ENCODE measurements at places on chromosomes 5 and 9. TPM values are rescaled to one million over a fixed set of nuclear protein-coding genes. Genes with fewer than 3 reads are reported as not detected.
A peak's percentile ranks its signal among the peaks of the same experiment; 100 is the strongest.

- H3K36me3 ChIP-seq = no peaks in the 10 kb centered on the region
- DNase-seq = no peak
- H3K4me1 ChIP-seq = no peaks in the 10 kb centered on the region
- H3K4me3 ChIP-seq = no peak overlapping the region
- no peak overlapping the region for H3K27ac ChIP-seq
- H3K27me3 ChIP-seq = no peaks in the 10 kb centered on the region
These were observed 15.3 kb upstream of the GRXCR2 start for GRCh38 chr5:145887976-145888574.

- no peak overlapping the region for H3K27ac ChIP-seq
- no peaks in the 10 kb centered on the region for H3K36me3 ChIP-seq
- H3K27me3 ChIP-seq = no peaks in the 10 kb centered on the region
- no peak for DNase-seq
- H3K4me1 ChIP-seq = no peaks in the 10 kb centered on the region
These were observed 467.5 kb downstream of the DTWD2 start for GRCh38 chr5:118520771-118521415.

The ARSI gene
- not detected for total RNA-seq

GRCh38 chr5:33684496-33685159 lies 207.2 kb downstream of the ADAMTS12 start:
- no peaks in the 10 kb centered on the region for H3K36me3 ChIP-seq
- H3K27ac ChIP-seq = no peak overlapping the region
- H3K4me1 ChIP-seq = no peaks in the 10 kb centered on the region
- H3K27me3 ChIP-seq = no peaks in the 10 kb centered on the region
- no peak overlapping the region for H3K4me3 ChIP-seq

DNA sequence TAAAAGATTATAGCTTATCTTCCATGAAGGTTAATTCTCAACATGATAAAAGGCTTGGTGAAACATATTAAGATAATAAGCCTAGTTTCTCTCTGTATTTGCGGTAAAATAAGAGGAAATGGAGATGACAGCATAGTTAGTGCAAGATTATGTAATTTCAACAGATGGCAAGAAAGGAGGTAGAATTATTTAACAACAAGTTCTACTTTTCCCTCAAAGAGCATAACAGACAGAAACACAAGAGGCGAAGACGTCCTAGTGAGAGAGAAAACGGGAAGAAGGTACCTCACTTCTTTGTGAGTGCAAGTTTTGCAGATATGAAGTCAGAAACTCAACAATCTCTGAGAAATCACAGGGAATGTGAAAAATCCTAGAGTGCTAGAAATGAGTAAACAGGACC lies 144.8 kb upstream of the ADCY2 start:
- H3K4me1 ChIP-seq = no peaks in the 10 kb centered on the region
- no peaks in the 10 kb centered on the region for H3K27me3 ChIP-seq
- DNase-seq = no peak
- H3K27ac ChIP-seq = no peak overlapping the region

The PTGES gene
- total RNA-seq = not detected

DNA sequence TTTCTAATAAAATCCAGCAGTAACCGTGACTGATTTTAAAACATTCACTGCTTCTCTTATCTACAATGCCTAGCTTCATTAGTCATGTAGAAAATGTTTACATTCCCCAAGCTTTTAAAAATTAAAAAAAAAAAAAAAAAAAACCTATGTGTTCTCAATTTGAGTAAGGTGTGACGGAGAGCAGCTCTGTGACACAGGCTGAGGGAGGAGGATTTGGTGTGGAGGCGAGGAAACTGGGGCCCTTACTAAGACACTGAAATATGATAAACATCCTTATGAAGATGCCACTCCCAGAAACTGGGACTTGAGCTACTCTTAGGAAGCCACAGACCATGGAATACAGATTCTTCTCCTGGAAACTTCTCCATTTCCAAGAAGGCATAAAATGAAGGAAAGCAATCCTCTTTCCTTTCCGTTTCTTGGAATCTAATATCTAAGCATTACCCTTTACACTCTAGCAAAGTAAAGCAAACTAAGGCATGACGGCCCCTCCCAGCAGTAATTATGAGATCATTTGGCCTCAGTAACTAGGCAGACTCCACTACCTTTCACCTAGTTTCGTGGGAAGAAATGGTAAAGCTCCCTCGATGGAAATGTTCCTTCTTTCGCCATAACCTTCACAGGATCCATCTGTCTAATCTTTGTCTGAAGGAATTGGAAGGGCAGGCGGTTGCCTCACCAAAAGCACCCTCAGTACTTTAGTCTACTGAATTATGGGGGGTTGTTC lies 23.5 kb downstream of the GRAMD2B start:
- H3K4me1 ChIP-seq = peaks cover 78% of the 10 kb centered on the region
- no peaks in the 10 kb centered on the region for H3K27me3 ChIP-seq
- DNase-seq = no peak
- H3K4me3 ChIP-seq = no peak overlapping the region
- no peak overlapping the region for H3K27ac ChIP-seq

DNA sequence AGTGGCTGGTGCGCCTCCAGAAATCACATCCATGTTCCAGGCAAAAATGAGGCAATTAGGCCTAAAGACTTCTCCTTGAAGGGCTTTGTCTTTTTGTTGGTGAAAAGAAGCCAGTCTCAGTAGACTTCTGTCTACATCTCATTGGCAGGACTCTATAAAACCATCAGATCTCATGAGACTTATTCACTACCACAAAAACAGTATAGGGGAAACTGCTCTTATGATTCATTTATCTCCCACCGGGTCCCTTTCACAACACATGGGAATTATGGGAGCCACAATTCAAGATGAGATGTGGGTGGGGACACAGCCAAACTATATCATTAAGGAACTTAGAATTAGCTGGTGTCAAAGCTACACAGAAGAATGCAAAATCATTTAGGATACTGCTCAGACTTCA lies 77.7 kb upstream of the SNX2 start:
- DNase-seq = no peak
- H3K27ac ChIP-seq = no peak overlapping the region
- no peak overlapping the region for H3K4me3 ChIP-seq
- H3K36me3 ChIP-seq = no peaks in the 10 kb centered on the region
- H3K27me3 ChIP-seq = no peaks in the 10 kb centered on the region

- H3K36me3 ChIP-seq = no peaks in the 10 kb centered on the region
- H3K27me3 ChIP-seq = no peaks in the 10 kb centered on the region
- no peaks in the 10 kb centered on the region for H3K4me1 ChIP-seq
These were observed 88.1 kb downstream of the ITGA1 start for GRCh38 chr5:52875827-52876226.

DNA sequence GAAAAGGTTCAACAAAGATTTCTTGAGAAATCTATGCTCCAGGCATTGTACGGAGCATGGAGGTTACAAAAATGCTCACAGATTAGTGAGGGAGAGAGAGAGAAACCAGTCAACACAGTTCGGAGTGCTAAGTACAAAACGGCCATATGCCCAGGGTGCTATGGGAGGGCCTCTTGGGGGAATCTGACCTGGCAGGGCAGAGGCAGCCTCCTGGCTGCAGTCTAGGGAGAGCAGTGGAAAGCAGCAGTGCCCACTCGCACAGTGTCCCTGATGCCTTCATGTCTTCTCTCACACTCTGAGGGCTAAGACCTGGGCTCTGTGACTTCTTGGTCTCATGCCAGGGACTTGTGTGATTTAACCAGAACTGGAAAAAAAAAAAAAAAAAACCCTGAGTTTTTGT lies 29.8 kb upstream of the SMC5 start:
- no peak overlapping the region for H3K27ac ChIP-seq
- no peak for DNase-seq
- H3K4me1 ChIP-seq = no peaks in the 10 kb centered on the region
- no peaks in the 10 kb centered on the region for H3K36me3 ChIP-seq
- H3K27me3 ChIP-seq = no peaks in the 10 kb centered on the region

DNA sequence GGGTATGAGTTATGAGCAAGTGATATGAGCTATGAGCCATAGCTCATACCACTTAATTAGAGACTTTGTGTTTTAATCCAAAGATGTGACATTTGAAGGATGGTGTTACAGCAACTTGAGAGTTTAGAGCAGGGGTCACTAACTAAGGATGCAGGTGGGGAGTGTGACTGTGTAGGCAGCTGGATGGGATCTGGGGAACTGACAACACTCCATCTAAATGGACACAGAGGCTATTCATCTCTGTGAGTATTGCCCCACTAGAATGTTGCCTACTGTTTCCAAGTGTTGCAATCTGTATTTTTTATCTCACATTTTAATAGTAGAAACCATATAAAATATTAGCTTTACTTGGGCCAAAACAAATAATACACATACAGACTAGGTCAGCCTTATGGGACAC lies 488.1 kb upstream of the DAB2 start:
- DNase-seq = no peak
- H3K27ac ChIP-seq = no peak overlapping the region
- H3K4me3 ChIP-seq = no peak overlapping the region
- H3K36me3 ChIP-seq = no peaks in the 10 kb centered on the region
- H3K27me3 ChIP-seq = no peaks in the 10 kb centered on the region

DNA sequence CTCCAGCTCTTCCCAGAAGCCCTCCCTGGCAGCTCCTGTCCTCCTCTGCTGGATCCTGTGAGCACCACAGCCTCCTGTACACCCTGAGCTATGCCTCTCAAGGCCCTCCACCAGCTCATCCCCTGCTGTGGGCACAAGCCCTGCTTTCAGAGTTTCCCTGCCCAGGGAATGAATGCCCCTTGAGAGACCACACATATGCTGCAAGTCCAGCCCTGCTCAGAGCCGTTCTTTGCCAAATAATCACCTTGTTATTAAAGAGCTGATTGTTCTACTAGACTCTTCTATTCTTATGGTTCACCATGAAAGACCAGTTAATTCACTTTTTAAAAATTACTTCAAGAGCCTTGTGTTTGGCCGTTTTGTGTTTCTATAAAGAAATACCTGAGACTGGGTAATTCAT lies 121.5 kb downstream of the MVB12B start:
- no peaks in the 10 kb centered on the region for H3K36me3 ChIP-seq
- no peaks in the 10 kb centered on the region for H3K27me3 ChIP-seq
- H3K4me3 ChIP-seq = no peak overlapping the region
- no peak overlapping the region for H3K27ac ChIP-seq

The IL33 gene
- total RNA-seq = not detected

DNA sequence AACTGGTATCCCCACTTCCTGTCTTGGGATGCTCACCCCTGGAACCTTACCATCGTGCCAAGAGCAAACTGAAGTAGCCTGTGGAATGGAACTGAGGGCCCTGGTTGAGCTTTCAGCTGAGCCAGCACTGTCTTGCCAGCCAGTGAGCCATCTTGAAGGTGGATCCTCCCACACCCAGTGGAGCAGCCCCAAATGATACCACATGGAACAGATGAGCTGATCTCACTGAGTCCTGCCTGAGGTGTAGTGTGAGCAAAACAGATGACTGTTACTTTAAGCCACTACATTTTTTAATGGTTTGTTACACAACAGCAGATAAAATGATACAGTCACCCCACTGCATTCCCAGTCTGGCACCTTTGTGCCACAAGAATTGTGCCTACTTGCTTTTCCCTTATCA lies 2.2 kb upstream of the PCYOX1L start:
- H3K4me1 ChIP-seq = peaks cover 51% of the 10 kb centered on the region
- H3K4me3 ChIP-seq = no peak overlapping the region
- peaks cover 35% of the 10 kb centered on the region for H3K36me3 ChIP-seq
- no peaks in the 10 kb centered on the region for H3K27me3 ChIP-seq
- DNase-seq = no peak
- H3K27ac ChIP-seq = no peak overlapping the region

The KCNMB1 gene
- total RNA-seq = not detected

- H3K4me1 ChIP-seq = no peaks in the 10 kb centered on the region
- no peak for DNase-seq
- no peak overlapping the region for H3K27ac ChIP-seq
These were observed 201.2 kb downstream of the TARS1 start for GRCh38 chr5:33641744-33642505.

DNA sequence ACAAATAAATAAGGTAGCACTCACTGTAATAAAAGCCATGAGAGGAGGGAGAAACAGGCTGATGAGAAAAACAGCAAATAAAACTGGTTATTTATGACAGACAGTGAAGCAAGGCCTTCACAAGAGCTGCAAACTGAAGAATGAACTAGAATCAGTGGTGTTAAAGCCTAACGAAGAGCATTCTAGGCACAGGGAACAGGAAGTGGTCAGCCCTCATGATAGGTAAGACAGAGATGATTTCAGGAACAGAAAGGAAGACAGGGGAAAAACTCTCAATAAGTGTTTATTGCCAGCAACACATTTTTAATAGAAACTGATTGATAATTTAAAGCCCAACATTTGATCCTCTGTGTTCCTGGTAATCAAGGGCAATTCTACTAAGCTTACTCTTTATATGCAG lies 124.5 kb downstream of the EDIL3 start:
- H3K4me3 ChIP-seq = no peak overlapping the region
- H3K36me3 ChIP-seq = no peaks in the 10 kb centered on the region
- DNase-seq = no peak
- no peaks in the 10 kb centered on the region for H3K27me3 ChIP-seq
- no peak overlapping the region for H3K27ac ChIP-seq

- DNase-seq = no peak
- H3K4me1 ChIP-seq = peaks cover 52% of the 10 kb centered on the region
- peaks cover 7% of the 10 kb centered on the region for H3K36me3 ChIP-seq
- H3K27ac ChIP-seq = peak overlapping the region; percentile 77
- H3K27me3 ChIP-seq = no peaks in the 10 kb centered on the region
These were observed 806 bp upstream of the CDC42SE2 start for GRCh38 chr5:131262953-131263541.

The MARCHF6 gene
- 103 TPM for total RNA-seq

GRCh38 chr5:133469252-133469651 lies 143.1 kb downstream of the FSTL4 start:
- no peak overlapping the region for H3K27ac ChIP-seq
- H3K27me3 ChIP-seq = no peaks in the 10 kb centered on the region
- H3K4me1 ChIP-seq = peaks cover 6% of the 10 kb centered on the region
- no peak for DNase-seq
- no peaks in the 10 kb centered on the region for H3K36me3 ChIP-seq

DNA sequence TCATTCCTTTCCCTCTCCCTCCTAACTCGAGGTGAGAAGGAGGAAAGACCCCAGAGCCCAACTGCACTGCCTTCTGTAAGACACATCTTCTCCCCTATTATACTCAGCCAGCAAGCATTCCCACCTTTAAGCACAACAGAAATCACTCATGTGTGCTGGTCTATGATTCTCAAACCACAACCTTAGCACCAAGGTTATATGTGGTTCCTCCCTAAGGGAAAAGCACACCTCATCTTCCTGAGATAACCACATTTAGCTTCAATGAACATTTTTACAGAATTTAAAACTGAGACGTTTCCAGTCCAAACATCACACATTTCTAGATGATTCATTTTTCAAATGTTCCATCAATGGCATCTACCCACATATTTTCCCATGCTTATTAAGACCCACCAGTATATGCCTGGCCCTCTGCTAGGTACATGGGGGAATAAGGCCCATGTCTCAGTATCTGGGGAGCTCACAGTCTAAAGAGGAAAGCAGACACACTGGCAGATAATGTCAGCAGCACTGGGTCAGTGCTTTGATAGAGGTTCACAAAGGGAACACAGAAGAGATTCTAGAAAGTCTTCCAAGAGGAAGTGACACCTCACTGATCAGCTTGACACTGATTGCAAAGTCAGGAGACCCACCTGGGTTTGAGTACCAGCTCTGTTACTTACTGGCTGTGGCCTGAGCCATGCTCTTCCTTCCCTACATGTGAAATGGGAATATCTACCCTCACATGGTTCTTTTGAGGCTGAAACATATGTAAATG lies 245.4 kb downstream of the DENND1A start:
- H3K36me3 ChIP-seq = no peaks in the 10 kb centered on the region
- no peak overlapping the region for H3K4me3 ChIP-seq
- no peaks in the 10 kb centered on the region for H3K27me3 ChIP-seq
- peaks cover 9% of the 10 kb centered on the region for H3K4me1 ChIP-seq
- no peak for DNase-seq

GRCh38 chr9:132644251-132644650 lies 25.5 kb downstream of the DDX31 start:
- DNase-seq = no peak
- no peaks in the 10 kb centered on the region for H3K4me1 ChIP-seq
- no peak overlapping the region for H3K27ac ChIP-seq
- peaks cover 46% of the 10 kb centered on the region for H3K36me3 ChIP-seq
- H3K27me3 ChIP-seq = no peaks in the 10 kb centered on the region
